Femur (tissue), 1 donor: ENCODE measurements at places on chromosomes 2 and 18.

GRCh38 chr2:138670734-138671133, 109.5 kb downstream of the NXPH2 start:
- DNase-seq: no peak

GRCh38 chr2:236939271-236939670, 146.4 kb upstream of the COPS8 start:
- no peak for DNase-seq

- DNase-seq: peak; percentile 91
These were observed at the start of gene ZEB2 for GRCh38 chr2:144519934-144520731. TSS of gene ZEB2 (minus strand) at chr2:144520119. CDS start at chr2:144517350, 2,769 bp downstream.

DNA sequence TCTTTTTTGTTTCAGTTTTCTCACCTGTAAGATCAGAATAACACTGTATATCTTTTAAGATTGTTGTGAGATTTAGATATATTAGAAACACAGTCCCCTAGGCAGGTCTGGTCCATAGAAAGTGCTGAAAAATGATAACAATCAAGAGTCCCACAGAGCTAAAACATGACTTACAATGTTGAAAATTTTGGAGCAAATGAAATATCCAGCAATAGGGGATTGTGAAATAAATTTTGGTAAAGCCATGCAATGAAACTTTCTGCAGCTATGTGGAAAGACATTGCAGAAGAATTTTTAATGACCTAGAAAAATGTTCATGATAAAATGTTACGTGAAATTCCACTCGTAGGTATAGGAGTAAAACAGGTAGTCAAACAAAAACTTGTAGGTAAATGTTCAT, 127.6 kb upstream of the SERPINE2 start:
- no peak for DNase-seq
